NCI-H2081 (cell line): ENCODE measurements at places on chromosomes 5 and 9.

- no peak for DNase-seq
Measured at GRCh38 chr9:69646810-69647209, 25.4 kb downstream of the APBA1 start.

- no peak for DNase-seq
Measured at GRCh38 chr9:136059851-136060670, 35.0 kb downstream of the NACC2 start.

- no peak for DNase-seq
Measured at GRCh38 chr5:65156933-65157332, 324.8 kb downstream of the ADAMTS6 start.

DNA sequence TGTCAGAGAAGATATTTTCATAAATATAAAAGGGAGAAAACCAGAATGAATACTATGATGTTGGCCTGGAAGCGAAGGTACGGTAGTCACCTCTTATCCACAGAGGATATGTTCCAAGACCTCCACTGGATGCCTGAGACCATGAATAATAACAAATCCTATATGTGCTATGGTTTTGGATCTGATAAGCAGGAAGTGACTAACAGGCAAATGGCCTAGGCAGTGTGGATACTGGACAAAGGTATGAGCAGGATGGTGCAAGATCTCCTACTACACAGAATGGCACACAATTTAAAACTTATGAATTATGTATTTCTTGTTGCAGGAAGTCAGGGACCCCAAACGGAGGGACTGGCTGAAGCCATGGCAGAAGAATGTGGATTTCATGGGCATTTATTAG is 48.2 kb downstream of the ADAMTS12 start:
- DNase-seq, result no peak

DNA sequence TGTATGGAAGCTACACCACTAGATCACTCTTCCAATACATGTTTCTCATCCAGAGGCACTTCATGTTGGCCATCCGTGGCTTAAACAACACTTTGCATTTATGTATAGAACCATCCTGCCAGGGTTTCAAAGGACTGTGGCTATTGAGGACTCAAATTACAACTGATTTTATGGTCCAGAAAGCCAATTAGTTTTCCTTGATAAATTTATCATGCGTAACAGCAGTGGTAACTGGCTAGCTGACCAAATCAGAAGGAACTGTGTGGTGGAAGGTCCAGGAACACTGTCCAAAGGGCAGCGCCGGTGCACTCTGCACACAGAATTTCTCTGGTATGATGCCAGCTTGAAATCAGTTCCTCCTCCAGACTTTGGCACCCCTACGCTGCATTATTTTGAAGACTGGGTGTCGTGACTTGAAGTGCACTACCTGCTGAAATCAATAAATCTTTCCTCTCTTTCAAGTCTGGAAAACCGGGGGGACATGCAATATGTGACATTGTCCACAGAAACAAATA is 69.3 kb upstream of the TMEM252 start:
- DNase-seq, result no peak

DNA sequence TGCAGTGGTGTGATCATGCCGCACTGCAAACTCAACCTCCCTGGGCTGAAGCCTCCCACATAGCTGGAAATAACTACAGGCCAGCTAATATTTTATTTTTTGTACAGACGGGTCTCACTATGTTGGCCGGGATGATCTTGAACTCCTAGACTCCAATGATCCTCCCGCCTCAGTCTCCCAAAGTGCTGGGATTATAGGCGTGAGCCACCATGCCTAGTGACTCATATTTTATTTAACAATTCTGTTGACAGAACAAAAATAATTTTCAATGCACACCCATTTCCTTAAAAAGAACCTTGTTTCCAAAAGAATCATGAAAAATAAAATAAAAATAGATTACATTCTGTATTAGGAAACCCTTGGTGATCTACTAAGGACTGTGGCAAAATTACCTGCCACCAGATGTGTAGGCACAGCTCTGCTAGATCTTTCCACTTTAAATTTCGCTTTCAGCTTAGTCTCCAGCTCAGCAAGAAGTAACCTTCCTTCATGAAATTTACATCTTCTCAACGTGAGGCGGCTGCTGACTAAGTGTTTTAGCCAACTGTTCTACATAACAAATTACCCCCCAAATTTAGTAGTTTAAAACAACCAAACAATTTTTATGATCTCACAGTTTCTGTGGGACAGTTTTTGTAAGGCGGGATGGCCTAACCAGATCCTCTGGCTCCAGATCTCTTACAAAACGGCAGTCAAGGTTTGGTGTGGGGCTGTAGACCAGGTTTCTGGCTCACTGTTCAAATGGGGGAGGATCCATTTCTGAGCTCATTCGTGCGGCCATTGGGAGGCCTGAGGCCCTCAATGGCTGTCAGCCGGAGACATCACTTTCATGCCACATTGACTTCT is 32.6 kb upstream of the GOLPH3 start:
- no peak for DNase-seq

- no peak for DNase-seq
Measured at GRCh38 chr9:69299315-69299714, 25.7 kb upstream of the ENTREP1 start.
